Activated T-helper 17 cell treated with anti-CD3 and anti-CD28 coated beads, Interleukin-2, amount 50 U/mL, for 72 hours (primary cell): ENCODE measurements at places on chromosomes 16 and 17.

GRCh38 chr16:86585821-86586611 lies 7.7 kb downstream of the FOXL1 start:
- ATAC-seq = no peak

GRCh38 chr17:60161598-60162330 lies 12.0 kb downstream of the CA4 start:
- no peak for ATAC-seq

GRCh38 chr17:38444151-38444550 lies 15.9 kb downstream of the ARHGAP23 start:
- peak; percentile 76 for ATAC-seq

DNA sequence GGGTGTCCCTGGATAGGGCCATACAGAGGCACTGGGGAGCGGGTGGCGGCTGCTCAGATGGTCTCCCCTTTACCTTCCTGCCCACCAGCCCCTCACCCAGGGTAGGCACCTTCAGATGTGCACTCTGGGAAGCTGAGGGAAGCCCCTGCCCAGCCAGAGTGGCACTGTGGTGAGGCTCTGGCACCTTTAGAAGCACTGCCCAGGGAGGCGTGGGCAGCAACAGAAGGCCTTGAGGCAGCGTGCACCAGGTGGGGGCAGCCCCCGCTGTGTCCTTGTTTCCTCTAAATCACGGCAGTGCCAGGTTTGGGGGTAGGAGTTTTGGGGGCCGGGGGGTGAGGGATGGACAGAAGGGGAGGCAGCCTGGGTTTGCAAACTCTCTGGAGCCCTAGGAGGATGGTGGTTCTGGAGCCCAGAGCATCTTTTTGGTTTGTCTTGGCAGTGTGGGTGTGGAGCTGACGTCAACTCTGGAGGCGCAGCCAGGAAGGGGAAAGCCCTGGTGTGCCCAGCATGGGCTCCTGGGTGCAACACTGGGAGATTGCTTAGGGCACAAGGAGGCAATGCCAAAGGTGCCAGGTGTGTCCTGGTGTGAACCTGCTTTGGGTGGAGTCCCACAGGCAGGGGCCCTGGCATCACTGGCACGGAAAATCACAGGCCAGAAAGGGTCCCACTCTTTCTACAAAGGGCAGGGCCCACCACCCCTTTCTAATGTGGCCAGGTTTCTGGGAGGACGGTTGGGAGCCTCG lies 23.1 kb upstream of the CDC42EP4 start:
- ATAC-seq = peak; percentile 60

GRCh38 chr17:28532050-28532960 lies 20.1 kb downstream of the UNC119 start:
- no peak for ATAC-seq

- no peak for ATAC-seq
Measured at GRCh38 chr17:46151762-46152161, 41.5 kb downstream of the KANSL1 start.

- ATAC-seq = no peak
Measured at GRCh38 chr17:61483778-61484116, 31.5 kb downstream of the TBX4 start.

DNA sequence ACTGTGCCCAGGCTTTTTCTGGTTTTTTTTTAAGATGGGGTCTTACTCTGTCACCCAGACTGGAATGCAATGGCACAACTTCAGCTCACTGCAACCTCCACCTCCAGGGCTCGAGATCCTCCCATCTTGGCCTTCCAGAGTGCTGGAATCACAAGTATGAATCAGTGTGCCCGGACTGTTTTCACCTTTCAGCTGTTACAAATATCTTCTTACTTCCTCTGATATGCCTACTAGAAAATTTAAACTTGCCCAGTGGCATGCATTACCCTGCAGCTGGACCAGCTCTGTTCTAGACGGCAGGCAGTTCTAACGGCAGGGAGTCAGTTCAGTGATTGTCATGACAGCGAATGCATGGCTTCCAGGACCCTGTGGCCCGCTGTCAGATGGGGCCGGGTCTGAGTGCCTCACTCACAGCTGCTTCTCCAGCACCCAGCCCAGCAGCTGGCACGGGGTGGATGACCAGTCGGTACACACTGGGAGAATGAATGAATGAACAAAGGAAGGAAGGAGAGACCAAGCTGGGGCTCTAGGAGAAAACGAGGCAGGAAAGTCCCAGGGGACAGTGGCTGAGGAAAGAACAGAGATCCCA lies 28.0 kb upstream of the LITAF start:
- ATAC-seq = no peak

DNA sequence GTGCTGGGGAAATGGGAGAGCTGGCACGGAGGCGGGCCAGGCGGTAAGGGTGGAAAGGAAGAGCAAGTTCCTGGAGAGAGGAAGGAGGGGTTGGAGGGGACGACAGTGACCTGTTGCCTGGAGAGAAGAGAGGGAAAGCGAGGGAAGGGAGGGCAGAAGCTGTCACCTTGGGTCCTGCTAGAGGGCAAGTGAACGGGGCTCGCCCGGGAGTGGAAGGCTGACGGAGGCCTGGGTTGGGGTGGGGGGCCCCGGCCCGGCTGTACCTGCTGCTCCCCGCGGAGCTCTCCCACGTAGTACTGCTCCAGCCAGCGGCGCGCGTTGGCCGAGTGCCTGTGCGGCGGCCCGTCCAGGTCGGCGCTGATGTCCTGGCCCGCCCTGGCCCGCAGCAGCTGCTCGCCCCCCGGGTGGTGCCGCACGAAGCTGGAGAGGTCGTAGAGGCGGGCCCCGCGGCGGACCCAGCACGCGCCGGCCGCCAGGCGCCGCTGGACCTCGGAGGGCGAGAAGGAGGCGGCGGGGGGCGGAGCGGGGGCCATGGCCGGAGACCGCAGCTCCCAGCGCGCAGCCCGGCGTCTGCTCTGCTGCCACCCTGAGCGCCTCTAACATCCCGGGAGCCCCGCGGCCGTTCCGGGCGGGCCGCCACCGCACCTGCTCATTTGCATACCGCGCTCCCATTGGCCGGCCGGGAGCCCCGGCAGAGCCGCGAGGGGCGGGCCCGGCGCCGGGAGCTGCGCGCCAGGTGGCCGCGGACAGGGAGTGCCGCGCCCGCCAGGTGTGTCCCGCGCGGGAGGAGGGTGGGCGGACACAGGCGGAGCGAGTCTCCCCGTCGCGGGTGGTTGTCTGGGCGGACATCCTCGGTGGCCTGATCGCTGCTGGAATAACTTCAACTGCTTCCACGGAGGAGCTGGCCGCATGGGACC lies at the start of gene FA2H:
Gene FA2H, minus strand, starts transcription at position 598 of the 917 bp plus-strand sequence. Its CDS starts 65 bp downstream, at position 533.
- peak; percentile 99 for ATAC-seq

- ATAC-seq = no peak
Measured at GRCh38 chr16:51201604-51202003, 50.5 kb upstream of the SALL1 start.

DNA sequence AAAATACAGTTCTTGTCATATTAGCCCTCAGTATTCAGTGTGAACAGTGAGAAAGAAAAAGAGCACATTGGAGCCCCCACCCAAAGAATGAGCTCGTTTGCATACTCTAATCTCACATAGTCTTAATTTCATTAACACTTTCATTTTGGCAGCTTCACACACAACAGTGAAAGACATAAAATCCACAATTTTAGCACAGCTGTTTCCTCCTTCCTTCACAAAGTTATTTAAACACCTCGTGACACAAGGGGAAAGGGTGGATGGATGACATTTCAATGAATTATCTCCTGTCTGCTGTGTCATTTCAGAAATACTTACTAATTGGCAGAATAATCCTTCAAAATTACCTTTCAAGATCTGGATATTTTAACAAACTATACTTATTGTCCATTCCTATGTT lies 299.3 kb downstream of the KCNJ2 start:
- no peak for ATAC-seq

- no peak for ATAC-seq
Measured at GRCh38 chr17:9971991-9972390, 66.9 kb upstream of the RCVRN start.

DNA sequence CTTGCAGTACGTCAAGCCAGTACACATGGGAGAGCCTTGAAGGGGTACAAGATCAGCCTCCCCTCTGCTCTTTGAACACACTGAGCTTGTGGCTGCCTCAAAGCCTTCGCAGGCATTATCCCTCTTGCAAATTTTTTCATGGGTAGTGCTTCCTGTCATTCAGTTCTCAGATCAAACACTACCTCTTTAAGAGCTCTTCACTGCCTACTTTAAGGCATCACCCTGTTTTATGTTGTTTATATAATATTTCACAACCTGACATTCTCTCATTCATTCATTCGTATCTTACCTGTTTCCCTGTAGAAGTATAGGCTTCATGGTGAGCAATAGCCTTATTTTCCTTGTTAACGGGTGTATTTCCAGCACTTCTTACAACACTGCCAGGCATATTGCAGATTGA lies 269.1 kb downstream of the CDH13 start:
- ATAC-seq = no peak

- no peak for ATAC-seq
Measured at GRCh38 chr16:58409316-58409973, 17.2 kb downstream of the GINS3 start.

DNA sequence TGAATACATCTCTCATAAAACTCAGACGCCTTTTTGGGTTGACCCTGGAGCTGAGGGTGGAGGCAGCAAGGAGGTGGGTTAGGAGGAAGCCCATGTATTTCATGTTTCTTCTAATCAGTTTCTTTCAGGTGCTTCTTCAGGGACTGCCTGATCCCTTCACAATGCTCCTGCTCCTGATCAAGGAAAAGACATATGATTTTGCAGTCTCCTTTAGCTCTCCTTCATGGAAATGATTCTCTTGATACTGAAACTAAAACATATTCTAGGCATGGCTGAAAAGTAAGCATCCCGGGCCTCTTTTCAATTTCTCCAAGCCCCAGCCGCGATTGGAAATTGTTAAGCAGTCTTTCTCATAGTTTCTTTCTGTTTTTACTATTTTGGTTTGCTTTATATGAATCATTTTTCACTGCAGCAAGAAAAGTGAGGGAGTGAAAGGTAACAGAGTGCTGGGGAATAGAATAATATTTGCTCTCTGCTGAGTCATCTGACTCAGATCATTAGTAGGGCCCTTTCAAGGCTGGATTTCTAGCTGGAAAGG lies 730.7 kb downstream of the CDH11 start:
- no peak for ATAC-seq

DNA sequence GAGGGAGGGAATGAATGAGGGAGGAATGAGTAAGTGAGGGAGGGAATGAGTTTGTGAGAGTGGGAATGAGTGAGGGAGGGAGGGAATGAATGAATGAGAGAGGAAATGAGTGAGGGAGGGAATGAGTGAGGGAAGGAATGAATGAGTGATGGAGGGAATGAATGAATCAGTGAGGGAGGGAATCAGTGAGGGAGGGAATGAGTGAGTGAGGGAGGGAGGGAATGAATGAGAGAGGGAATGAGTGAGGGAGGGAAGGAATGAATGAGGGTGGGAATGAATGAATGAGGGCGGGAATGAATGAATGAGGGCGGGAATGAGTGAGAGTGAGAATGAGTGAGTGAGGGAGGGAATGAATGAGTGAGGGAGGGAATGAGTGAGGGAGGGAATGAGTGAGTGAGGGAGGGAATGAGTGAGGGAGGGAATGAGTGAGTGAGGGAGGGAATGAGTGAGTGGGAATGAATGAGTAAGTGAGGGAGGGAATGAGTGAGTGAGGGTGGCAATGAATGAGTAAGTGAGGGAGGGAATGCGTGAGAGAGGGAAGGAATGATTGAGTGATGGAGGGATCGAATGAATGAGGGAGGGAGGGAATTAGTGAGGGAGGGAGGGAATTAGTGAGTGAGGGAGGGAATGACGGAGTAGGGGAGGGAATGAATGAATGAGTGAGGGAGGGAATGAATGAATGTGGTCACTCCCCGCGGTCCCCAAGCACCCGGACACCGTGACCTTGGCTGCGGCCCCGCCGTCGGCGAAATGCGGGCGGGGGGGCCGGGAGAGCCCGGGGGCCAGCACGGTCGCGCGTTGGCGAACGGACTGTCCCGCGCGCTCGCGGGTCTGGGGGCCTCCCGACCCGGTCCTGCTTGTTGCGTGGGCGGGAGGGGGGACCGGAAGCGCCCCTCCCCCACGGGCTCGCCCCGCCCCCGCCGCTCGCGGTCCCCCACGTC lies 1.1 kb upstream of the UBE2I start:
- ATAC-seq = peak; percentile 50

DNA sequence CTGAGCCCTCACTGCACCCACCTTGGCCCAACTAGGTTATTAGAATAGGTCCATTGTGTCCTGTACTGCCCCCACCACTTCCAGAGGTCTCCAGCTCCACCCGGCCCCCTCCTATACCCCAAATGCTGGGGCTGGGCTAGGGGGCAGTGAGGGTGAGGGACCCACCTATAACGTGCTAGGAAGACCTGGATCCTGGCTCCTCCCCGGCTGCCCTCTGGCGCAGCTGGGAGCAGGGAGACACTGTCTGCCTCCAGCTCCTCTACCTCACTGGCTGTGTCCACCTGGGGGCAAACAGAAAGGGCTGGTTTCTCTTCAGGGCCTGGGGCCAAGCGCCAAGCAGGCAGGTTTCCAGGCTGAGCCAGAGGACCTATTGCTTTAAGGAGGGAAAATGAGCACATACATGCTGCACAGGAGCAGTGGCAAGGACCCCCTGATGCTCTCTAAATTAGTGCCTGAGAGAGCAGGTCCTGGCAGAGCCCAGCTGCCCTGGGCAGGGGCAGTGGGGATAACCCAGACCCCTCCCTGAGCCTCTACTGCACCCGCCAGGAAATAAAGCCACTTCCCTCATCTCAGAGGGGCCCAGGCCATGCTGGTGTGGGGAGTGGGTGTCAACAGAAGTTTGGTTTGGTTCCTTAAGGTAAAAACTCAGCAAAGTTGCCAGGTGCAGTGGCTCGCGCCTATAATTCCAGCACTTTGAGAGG lies 12.2 kb downstream of the TSPOAP1 start:
- no peak for ATAC-seq

DNA sequence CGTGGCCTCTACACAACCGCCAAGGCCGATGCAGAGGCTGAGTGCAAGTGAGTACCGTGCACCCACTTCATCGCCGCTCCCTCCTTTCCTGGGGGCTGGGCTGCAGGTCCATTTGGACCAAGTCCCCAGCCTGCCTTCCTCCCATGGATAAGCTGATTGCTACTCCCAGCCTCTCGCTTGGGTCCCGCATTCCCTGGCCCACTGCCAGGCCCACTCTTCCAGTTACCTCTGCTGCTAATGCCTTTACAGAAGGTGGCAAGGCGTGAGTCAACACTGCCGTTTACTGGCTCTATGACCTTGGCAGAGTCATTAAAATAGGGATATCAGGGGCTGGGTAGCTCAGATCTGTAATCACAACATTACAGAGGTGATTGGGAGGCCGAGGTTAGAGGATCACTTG lies 11.2 kb downstream of the SULT1A2 start:
- ATAC-seq = no peak
